ENCODE measurements at places on chromosomes 3 and 15.

GRCh38 chr3:193827040-193827669 is 234.1 kb downstream of the OPA1 start:
- DNase-seq = no peak

- no peak for DNase-seq
These were observed 2.8 kb downstream of the EDEM1 start for GRCh38 chr3:5190147-5190791.

DNA sequence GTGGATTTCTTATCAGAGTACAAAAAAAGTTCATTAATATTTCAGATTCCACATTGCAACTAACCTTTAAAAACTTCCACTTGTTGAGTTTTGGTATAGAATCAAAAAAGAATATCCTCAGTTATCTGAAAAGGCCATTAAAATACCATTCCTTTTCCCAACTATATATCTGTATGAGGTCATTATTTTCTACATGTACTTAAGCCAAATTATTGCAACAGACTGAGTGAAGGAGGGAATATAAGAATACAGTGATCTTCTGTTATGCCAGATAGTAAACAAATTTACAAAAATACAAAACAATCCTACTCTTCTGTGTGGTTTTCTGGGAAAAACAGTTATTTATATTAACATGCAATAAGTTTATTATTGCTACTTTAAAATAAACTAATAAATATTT is 5.7 kb upstream of the GANC start:
- DNase-seq = no peak

DNA sequence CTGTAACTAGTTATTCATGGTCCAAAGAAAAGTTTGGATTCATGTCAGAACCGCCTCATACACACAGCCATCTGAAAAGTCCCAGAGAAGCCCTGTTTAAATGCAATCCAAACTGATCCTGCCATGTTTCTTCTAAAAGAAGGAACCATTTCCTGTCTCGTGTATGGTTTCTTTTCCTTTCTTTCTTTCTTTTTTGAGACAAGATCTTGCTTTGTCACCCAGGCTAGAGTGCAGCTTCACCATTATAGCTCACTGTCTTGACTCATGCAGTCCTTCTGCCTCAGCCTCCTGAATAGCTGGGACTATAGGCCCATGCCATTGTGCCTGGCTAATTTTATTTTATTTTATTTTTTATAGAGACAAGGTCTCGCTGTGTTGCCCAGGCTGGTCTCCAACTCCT is 77.4 kb upstream of the NSMCE3 start:
- DNase-seq = no peak

DNA sequence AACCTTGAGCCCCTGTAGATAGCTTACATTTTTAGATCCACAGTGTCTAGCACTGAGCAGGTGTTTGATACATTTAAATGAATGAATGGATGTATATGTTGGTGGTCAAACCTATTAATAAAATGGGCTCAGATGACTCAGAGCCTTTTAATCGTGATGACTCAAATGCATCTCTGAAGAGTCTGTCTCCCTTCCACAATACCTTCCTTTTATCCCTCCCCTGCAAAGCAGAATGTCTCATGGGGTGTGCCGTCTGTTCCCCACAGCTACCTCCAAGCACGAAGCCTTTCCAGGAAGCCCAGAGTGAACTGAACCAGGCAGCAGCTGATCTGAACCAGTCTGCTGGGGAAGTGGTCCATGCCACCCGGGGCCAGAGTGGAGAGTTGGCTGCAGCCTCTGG is 303.5 kb upstream of the TPM1 start:
- no peak for DNase-seq

All from SK-N-MC (cell line).